Epithelial cell of esophagus (primary cell): ENCODE measurements at places on chromosomes 12 and 14.
A peak's percentile ranks its signal among the peaks of the same experiment; 100 is the strongest.

GRCh38 chr14:56156096-56156495 lies 37.9 kb downstream of the PELI2 start:
- DNase-seq: no peak

DNA sequence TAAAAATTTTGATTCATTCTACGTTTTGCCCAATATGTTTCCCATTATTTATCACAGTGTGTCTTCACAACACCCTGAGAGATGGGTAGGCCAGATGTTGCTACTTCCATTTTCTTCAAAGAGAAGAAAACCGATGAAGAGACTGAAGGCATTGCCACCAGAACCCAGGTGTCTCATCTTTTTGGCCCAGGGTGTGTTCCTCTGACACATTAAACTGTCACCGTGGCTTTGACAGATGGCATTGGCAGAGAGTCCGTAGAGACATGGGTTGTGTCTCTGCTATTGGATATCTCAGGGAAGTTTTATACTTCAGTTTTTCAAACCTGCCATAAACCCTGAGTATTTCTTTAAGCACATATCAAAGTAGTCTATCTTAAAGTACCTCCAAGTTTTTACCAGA lies 11.3 kb upstream of the NUDT4 start:
- no peak for DNase-seq

DNA sequence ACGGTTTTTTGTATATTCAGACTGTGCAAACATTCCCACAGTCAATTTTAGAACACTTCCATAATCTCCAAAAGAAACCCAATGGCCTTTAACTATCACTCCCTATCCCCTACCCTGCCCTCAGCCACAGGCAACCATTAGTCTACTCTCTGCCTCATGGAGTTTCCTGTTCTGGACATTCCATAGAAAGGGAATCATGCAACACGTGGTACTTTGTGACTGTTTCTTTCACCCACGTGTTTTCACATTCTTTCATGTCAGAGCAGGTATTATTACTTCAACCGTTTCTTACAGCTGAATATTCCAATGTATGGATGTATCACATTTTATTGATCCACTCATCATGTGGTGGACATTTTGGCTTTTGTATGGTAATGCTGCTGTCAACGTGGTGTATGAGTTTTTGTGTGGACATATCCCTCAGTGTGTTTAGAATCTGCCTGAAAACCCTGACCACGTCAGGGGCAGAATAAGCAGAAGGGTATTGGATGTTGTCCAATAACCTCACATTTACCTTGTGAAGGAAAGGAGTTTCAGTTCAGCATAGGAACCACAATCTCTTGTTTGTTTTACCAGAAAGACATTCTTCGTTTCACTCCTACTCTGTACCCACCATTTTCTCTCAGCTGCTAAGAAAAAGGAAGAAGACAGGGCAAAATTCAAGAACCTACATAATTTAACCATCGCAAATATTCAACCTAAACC lies 107.5 kb upstream of the DYRK2 start:
- DNase-seq: peak; percentile 90

- no peak for DNase-seq
Measured at GRCh38 chr14:56694609-56695008, 115.0 kb downstream of the TMEM260 start.

- DNase-seq: no peak
Measured at GRCh38 chr12:47868552-47869031, 36.2 kb downstream of the VDR start.

DNA sequence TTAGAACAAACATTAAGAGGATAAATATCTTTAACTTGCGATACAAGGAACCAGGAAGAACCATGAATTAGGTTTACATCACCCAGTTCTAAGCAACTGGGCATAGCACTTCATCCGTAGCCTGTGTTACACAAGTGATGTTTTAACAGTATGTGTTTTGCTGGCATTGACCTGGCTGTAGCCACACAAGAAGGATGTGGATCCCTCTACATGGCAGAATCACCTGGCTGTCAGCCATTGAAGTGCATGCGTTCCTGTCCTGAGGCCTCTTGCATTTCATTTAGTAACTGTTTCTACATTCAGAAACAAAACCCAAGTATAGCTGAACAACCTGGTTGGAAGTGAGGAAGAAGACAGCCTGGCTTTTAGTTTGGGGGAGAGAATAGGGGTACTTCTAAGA lies 72.2 kb downstream of the TGFB3 start:
- no peak for DNase-seq

GRCh38 chr14:90428676-90429075 lies 31.8 kb downstream of the CALM1 start:
- no peak for DNase-seq

GRCh38 chr14:61813096-61813606 lies 50.9 kb downstream of the SNAPC1 start:
- DNase-seq: no peak

- no peak for DNase-seq
Measured at GRCh38 chr14:64732536-64733120, 28.4 kb downstream of the PLEKHG3 start.

DNA sequence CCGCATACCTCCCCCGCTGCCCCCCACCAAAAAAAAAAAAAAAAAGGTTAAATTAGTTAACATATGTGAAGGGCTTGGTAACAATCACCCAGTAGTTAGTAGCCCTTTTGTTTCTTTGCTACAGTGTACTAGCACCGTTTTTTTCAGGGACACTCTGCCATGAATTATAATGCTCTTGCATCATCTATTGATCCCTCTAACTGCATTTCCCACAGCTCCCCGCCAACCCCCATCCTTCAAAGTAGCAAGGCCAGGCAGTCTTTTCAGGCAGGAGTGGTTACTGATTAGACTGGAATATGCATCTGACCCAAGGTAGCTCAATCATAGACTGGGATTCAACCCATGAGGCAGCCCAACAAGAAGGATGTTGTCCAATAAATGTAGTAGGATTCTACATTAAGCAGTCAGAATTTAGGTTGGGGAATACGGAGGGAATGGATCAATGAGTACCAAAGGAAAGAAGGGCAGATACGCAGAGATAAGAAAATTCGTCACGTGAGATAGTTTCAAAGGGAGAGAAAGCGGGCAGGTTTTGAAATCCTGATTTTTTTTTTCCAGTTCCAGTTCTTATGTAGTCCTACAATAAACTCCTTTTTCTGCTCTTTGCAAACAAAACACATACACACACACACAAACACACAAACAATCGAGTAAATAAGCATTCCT lies 39.8 kb upstream of the CRACR2A start:
- no peak for DNase-seq

- no peak for DNase-seq
Measured at GRCh38 chr14:27056586-27056985, 458.8 kb upstream of the NOVA1 start.

- DNase-seq: peak; percentile 81
Measured at GRCh38 chr12:49945394-49946080, 5.0 kb upstream of the AQP2 start.

DNA sequence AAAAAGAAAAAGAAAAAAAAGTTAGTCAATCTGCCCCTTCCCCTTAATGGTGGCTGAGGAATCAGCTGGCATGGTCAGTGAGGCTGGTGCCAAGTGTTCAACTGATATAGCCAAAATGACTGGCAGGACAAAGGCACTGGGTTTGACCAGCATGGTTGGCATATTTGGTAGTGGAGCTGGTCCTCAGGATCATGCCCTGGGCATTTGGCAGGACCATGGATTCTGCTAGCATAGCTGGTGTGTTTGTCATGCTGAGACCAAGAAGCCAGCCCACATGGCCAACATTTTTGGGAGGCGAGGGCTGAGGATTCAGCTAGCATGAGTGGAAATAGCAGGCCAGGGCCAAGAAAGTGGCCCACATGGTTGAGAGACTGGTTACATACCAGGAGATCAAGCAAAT lies 136.5 kb downstream of the FBXL14 start:
- DNase-seq: peak; percentile 16

DNA sequence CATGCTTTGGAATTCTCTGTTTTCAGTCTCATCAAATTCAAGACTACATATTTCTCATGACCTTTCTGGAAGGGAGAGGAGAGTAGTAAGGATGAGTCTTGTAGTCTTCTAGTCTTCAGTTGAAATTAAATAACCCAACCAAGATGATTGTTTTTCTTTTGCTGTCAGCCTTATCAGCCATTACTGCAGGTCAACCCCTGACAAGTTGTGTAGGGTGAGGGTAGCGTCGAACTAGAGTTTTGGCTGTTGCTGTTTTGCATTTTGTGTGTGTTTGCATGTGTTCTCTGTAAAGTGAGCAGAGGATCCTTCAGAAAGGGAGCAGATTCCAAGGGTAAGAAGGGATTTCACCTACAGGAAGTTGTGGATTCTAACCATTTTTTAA lies 28.4 kb downstream of the DIP2B start:
- no peak for DNase-seq

GRCh38 chr12:11984417-11984816 lies 86.3 kb upstream of the BCL2L14 start:
- DNase-seq: no peak

DNA sequence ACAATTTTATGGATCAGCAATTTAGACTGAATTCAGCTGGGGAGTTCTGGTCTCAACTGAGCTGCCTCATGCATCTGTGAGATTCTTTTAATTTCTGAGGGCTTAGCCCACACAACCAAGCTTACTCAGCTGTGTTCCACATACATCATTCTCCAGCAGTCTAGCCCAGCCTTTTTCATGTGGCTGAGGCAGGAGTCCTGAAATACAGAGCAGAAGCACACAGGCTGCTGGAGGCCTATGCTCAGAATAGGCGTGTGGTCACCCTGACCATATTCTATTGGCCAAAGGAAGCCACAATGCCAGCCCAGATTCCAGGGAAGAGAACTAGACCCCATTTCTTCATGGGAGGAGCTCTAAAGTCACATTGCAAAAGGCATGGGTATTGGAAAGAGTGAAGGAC lies 72.3 kb upstream of the DHRS4 start:
- DNase-seq: no peak

DNA sequence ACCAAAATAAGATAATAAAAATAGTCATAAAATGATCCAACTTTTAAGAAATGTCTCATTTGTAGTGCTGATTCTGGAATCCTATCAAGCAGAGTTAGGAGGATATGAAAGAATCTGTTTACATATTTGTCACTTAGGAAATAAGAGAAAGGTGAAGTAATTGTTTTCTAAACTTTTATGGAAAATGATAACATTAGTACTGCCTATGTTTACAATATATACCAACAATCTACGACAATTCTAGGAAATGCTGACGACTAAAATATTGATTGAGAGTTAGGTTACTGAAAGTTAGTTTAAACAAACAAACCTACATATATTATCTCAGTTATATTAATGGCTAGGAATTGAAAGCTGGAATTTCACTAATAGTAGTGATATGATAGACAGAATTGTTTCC lies 18.0 kb downstream of the TSPAN19 start:
- DNase-seq: no peak

DNA sequence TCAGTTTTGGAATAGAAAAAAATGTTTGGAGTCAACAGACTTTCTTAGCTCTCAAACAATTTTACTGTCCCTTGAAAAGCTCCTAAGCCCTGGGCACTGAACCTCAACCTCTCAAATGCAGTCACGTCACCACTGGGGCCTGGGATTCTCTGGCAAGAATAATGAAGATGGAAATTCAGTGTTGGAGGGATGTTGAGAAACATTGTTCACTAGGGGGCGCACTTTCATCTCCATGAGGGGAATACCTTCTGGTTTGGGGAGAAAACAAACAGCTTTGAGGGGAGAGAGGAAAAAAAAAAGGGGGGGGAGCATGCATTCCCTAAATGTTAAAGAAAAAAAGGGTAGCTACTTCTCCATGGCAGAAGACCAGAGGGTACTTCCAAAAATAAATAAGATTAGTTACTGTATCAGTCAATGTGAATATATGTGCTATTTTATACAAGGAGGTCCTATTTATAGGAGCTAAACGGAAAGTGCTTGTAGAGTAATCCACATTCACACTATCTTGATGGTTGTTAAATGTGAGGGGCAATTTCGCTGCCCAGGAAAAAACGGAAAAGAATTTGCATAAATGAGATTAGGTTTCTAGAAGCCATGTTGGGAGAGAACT lies 5.8 kb upstream of the TBPL2 start:
- peak; percentile 81 for DNase-seq

DNA sequence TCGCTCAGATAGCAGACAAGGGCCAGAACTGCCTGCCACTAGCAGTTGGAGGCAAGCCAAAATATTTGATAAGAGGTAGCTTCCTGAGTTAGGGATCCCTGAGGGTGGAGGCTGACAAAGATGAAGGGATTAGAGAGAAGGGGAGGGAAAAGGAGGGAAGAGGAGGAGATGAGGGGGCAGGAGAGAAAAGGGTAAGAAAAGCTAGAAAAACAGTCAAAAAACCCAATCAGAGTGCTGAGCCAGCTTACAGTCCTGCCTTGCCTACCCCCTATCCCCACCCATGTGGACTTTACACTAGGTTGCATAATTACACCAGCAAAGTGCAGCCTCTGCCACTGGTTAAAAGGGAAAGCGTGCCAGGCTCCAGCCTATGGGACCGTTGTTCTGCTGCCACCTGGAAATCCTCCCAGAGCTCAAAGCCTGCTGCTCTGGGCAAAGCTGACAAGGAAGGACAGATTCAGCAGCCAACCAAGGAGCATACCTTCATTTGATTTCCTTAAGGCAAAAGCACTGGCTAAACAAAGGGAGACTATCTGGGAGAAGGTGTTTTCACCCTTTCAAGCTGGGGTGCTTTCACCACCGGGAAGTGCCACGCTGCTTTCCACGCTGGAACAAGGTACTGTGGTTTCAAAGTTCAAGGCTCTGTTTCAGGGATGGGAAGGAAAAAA lies 3.8 kb upstream of the NUMB start:
- peak; percentile 20 for DNase-seq

GRCh38 chr14:54567639-54568561 lies 972 bp downstream of the SAMD4A start:
- DNase-seq: peak; percentile 48

GRCh38 chr12:120529641-120530417 lies 871 bp upstream of the COQ5 start:
- peak; percentile 63 for DNase-seq

GRCh38 chr14:104826189-104826860 lies 25.4 kb downstream of the ZBTB42 start:
- peak; percentile 83 for DNase-seq

- no peak for DNase-seq
Measured at GRCh38 chr12:41288142-41288811, 100.2 kb downstream of the PDZRN4 start.

DNA sequence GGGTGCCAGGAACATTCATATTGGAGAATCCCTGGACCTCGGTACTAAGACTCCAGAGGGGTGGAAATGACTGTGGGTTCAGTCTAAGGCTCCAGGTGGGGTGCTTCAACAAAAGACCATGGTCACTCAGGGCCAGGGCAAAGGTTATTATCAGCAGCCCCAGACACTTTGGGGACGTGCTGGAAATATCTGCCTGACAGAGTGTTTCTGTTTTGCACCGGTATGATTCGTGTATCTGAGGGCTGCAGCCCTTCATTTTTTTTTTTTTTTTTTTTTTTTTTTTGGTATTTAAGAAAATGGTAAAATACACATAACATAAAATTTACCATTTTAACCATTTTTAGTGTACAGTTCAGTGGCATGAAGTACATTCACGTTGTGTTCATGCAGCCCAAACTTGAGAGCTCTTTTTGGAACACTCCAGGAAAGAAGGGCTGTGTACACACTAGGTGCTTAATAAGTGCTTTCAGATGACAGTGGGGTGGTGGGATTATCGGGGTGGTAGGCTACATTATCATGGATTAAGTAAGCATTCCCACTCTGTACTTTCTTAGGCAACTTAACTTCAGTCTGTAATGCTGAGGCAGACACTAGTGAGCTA lies 120.3 kb downstream of the CHST11 start:
- DNase-seq: no peak
